Ascending aorta (tissue), 2 donors: ENCODE measurements at places on chromosomes 5 and 9.
A peak's percentile ranks its signal among the peaks of the same experiment; 100 is the strongest.

- no peak for DNase-seq
Observed at GRCh38 chr5:113067635-113068344, 91.2 kb downstream of the DCP2 start.

DNA sequence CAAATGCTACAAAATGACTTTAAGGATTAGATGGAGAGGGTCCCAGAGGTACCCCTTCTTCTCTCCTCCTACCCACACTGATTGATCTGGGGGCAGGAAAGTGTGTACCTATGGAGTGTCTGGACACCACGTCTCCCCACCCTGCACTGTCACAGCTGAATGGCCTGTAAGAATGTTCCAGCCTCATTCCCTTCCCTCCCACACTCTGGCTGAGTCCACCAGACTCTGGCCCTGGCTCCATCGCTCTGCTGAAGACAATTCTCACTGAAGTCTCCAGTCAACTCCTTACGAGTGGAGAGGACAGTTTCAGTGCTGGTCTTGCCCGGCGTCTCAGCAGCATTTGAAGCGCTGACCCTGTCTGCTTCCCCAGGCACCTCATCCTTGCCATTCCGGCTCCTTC, 105.8 kb downstream of the TTLL11 start:
- no peak for DNase-seq

DNA sequence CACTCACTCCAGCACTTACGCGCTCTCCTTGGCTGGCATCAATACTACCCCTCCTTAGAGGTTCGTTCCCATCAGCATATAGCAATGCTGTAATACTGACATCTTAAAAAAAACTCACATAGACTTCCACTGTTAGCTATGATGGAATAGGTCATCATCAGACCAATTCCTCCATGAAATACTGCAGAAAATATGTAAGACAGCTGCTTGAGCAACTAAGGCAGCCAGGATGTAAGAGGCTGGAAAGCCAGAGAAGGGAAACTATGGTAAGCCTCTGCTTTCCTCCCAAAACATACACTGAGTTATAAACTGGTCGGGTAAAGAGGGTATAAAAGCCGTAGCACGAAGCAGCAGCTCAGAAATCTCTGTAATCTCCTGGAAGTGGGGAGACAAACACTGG, 33.5 kb downstream of the AUH start:
- DNase-seq = no peak

DNA sequence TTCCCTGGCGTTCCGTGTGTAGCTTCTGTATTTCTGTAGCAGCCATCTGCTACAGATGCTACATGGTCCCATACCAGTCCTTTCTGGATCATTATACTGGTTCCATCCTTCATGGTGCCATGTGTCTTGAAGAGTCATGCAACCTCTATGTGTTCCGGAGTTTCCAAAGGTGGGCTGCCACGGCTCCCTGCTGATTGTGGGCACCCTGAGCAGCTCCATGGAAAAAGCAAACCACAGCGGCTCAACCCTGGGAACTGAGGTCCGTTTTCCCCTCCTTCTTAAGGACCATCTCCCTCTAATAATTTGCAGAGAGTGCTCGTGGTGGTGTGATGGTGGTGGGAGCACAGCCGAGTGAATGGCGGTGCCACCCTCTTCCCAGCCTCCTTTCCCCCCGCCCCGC, 600.4 kb downstream of the CCDC171 start:
- no peak for DNase-seq

DNA sequence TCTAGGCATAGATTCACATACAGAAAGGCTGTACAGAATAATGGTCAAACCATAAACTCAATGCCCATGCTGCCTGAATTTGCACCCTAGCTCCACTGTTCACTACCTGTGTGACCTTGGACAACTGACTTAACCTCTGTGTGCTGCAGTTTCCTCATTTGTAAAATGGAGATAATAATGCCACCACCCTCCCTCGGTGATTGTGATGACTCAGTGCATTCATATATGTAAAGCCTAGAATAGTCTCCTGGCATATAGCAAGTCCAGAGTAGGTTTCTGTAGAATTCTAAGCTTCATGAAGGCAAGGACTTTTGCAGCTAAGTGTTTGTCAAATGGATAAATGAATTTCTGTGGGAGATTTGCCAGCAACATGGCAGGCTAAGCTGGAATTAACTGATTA, 297.8 kb upstream of the NR4A3 start:
- no peak for DNase-seq

DNA sequence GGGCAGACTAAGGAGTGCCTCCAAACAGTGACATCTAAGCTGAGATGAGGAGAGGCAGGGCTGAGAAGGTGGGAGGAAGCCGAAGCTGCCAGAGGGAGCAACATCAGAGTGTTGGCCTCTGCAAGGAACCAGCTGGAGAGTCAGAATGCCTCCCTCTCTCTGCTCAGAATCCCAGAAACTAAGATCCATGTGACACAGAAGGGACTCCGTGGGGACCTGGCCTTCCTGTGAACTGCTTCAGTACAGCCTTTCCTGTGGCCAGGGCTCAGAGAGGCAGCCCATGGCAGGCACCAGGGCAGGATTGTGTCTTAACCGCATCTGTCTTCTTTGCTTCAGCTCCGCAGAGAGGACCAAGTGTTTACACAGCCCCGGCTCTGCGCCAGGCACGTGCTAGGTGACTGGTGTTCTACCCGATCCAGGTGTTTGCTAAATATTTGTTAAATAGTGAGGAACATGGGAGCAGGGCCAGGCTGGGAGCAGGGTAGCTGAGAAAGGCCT, 33.5 kb downstream of the KCNMB1 start:
- no peak for DNase-seq

- no peak for DNase-seq
Observed at GRCh38 chr5:44769877-44770209, 38.9 kb upstream of the MRPS30 start.

GRCh38 chr9:92740009-92740408, 24.6 kb downstream of the BICD2 start:
- DNase-seq = no peak

GRCh38 chr5:109225716-109226625, 183.8 kb downstream of the PJA2 start:
- DNase-seq = no peak

DNA sequence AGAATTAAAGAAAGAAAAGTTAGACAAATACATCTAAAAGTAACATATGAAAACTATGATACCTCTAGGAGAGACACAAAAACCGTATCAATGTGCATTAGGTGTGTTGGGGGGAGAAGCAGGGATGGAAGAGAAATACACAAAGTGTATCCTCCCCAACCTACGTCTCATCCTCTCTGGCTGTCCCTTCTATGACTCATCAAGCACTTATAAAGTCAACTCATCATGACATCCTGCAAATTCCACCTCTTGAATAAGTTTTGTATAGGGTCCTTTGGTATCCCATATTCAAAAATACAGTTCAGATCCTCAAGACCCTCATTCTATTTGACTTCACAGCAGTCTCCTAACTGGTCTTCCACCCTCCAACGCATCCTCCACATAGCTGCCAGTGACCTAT, 917.6 kb upstream of the DMAC1 start:
- no peak for DNase-seq

DNA sequence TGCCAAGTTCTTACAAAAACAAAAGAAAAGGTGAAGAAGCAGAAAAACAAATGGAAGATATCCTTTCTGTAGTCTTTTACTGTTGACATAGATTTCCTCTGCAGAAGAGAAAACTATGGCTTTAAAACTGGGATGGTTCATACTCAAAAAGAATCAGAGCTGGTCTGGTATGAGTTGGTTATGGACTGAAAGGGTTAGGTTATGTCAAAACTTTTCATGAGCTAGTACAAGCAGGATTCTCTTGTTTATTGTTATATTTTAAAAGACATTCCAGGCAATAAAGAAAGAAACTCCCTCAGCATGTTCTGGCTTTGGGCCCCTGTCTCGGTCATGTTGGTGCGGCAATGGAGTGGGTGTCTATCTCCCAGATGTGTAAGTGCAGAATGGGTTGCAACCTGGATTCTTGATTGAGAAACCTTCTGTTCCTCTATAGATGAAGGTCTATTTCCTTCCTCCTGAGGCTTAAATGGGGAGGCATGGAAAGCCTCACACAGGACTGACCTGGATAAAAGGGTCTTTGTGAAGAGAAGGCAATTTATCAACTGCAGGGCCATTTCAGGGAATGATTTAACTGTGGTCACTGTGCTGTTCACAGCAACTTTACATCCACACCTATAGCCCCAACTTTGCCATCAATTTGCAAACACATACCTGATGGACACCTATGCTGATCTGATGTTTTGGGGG, 209.6 kb upstream of the TNC start:
- DNase-seq = no peak

- DNase-seq = no peak
Observed at GRCh38 chr9:122144836-122145591, 14.6 kb downstream of the NDUFA8 start.

GRCh38 chr5:149271716-149272563, at the start of gene AFAP1L1:
AFAP1L1 (plus strand) TSS chr5:149271859; CDS start chr5:149271969, 110 bp downstream.
- DNase-seq = no peak

DNA sequence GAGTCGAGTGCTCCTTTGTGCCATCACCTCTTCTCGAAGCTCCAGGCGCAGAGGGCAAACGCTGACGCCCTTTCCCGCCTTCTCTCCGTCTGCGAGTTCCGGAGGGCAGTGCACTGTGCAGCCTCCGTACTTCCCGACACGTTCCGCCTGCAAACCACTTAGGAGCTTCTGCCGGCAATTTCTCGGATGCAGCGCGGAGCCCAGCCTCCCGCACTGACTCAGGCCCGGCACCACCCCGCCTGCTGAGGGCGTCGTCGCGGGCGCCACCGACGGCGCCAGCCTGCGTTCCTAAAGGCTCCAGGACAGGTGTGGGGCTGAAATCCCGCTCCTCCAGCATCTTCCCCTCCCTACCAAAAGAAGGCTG, 9.3 kb upstream of the TRIM36 start:
- no peak for DNase-seq

DNA sequence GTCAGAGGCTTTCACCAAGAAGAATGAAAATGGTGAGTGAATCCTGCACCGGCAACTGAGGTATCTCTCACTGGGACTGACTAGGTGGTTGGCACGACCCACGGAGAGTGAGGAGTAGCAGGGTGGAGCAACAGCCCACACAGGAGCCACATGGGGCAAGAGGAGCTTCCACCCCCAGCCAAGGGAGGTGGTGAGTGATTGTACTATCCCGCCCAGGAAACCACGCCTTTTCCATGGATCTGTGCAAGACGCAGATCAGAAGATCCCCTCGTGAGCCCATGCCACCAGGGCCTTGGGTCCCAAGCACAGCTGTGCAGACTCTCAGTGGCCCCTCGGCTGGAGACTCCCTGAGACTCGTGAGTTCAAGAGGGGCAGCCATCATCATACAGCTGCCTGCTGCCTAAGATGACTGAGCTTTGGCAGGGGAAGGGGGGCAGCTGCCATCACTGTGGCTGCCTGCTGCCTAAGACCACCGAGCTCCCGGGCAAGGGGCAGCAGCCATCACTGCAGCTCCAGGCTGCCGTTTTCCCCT, 229.5 kb downstream of the AP3B1 start:
- DNase-seq = no peak

DNA sequence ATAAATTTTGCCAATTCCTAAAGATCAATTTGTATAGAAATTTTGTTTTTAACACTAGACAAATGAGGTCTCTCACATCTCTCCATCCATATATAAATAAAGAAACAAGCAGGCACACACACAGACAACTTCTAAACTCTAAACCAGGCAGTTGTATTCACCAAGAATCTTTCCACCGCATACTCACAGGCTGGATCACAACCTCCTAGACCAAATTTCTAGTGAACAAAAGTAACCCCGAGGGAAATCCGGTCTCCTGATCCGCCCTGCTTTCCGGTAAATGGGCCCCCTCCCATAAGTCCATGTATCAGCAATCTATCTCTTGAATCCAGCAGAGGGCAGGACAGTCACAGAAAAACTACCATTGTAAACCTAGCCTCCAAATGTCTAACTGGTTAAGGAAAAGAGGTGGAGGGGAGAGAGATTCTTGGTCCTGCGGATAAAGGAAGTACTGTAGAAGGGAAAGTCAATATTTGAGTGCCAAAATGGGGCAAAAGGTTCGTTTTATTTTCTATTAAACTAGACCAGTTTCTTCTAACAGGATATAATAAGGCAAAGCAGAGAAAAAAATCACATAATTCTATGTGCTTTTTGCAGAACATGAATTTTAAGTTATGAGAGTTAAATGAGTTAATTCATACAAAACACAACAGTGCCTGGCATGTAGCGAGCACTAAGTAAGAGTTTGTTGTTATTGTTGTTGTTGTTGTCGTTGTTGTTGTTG, 4.8 kb upstream of the SMU1 start:
- peak; percentile 88 for DNase-seq

DNA sequence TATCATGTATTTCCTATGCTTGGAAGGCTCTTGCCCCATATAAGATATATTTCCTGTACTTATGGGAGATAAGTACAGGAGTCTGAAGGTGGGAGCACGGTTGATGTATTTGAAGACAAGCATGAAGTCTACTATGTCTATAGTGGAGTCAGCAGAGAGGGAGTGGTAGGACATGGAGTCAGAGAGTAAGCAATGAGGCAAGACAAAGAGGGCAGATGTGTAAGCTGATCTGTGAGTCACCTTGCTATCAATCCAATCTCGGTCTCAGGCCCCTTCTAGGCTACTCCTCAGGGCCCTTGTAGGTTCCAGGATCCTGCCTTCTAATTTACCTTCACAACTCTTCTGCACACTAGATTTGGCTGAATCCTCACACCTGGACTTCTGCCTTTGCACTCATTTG, 105.5 kb downstream of the MACIR start:
- DNase-seq = no peak

GRCh38 chr5:115033861-115034260, 135.8 kb downstream of the TRIM36 start:
- no peak for DNase-seq

GRCh38 chr5:139725073-139725830, 70.4 kb upstream of the PSD2 start:
- DNase-seq = no peak

DNA sequence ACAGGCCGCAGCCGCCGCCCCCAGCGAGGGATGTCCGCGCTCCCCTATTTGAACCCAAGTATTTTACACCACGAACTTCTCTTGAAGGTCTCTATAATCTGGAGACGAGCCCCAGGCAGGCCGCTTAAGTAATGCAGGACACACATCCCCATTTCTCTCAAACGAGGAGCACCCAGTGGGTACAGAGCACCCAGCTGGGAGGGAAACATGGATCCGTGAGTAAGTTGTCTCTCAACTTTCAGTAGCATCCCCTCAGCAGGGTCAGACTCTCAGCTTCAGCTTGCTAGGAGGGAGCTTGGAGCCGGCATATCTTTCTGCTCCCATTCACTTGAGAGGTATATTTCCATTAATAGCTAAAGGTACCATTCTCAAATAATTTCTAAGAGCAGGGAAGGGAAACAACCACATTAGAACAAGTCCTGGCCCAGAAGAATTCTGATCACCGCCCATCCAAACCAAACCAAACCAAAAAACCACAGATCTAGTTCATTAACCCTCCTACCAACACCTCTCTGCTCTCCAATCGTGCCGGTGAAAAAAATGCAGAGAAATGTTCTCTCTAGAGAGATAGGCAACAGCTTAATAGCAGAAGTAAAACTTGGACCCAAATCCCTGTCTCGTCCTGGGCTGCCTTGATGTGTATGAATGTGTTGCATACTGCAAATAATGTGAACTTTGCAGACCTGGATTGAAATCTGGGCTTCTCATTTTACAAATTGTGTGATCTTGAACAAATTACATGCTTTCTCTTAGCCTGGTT, 910 bp downstream of the TDRD7 start:
- DNase-seq = peak; percentile 68

GRCh38 chr5:58346041-58346440, 113.8 kb downstream of the PLK2 start:
- no peak for DNase-seq

- DNase-seq = peak; percentile 86
Observed at GRCh38 chr5:136016945-136017530, 11.8 kb upstream of the TGFBI start.

- no peak for DNase-seq
Observed at GRCh38 chr5:180128671-180129261, 57.2 kb upstream of the RNF130 start.
